Mesenteric fat pad (tissue), 1 donor: ENCODE measurements at places on chromosomes 5 and 9. TPM values are rescaled to one million over a fixed set of nuclear protein-coding genes. Genes with fewer than 3 reads are reported as not detected.

AFAP1L1 gene
- 49.3 TPM for total RNA-seq

GRCh38 chr9:79140751-79141150 lies 431.0 kb upstream of the TLE4 start:
- no peak for DNase-seq

GRCh38 chr9:108467653-108468324 lies 388.0 kb downstream of the ACTL7B start:
- DNase-seq, result no peak

DNA sequence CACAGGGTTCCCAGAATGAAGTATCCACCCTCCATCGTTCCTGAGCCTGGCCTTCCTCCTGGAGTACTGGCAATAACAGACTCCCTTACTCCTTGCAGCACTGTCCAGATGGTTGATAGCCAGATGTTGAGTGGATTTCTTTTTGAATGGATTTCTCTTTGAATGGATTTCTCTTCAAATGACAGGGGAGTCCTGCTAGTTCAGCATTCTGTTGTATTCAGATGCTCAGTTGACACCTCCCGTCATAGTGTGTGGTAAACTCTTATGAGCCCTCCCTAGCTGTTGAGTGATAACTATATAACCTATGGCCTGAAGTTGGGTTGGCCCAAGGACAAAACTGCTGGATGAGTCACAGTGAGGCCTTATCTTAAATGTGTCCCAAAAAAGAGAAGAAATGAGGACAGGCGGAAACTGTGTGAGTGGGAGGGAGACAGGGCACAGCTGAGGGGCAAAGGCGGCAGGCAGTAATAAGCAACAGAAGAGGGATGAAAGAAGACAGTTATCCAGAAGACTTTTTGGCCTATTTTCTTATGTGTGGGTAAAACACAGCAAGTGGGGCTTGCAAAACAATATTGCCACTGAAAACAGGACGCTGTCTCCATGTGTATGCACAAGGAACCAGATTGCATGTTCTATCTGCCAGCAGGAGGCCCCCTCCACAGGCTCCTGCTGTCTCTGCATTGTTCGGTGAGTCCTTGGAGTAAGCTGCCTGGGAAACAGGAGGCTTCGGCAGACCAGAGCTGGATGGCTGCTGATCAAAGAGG lies 209.5 kb upstream of the S1PR3 start:
- DNase-seq, result no peak

LHFPL2 gene
- total RNA-seq, result 76.0 TPM

GRCh38 chr9:128835246-128836210 lies 5.9 kb upstream of the SPOUT1 start:
- DNase-seq, result no peak

GRCh38 chr5:91469517-91470165 lies 86.5 kb upstream of the ARRDC3 start:
- no peak for DNase-seq

DNA sequence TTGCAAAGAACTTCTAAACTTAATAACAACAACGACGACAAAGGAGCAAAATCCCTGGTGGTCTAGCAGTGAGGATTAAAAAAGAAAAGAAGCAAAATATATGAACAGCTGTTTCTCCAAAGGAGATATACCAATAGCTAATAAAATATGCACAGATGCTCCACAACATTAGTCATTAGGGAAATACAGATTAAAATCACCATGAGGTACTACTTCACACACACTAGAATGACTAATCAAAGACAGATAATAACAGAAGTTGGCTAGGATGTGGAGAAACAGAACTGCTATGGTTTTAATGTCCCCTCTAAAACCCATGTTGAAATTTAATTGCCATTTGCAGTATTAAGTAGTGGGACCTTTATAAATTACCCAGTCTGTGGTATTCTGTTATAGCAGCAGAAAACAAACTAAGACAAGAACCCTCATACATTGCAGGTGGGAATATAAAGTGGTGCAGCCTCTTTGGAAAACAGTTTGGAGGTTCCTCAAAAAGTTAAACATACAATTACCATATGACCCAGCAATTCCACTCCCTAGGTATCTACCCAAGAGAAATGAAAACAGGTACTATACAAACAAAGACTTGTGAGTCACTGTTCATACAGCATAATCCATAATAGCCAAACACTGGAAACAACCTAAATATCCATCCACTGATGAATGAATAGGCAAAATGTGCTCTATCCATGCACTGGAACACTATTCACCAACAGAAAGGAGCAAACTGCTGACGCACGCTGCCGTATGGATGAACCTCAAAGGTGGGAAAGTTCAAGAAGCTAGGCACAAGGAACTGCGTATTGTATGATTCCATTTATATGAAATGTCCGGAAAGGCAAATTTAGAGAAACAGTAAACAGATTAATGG lies 11.4 kb upstream of the DUSP1 start:
- DNase-seq, result no peak

DNA sequence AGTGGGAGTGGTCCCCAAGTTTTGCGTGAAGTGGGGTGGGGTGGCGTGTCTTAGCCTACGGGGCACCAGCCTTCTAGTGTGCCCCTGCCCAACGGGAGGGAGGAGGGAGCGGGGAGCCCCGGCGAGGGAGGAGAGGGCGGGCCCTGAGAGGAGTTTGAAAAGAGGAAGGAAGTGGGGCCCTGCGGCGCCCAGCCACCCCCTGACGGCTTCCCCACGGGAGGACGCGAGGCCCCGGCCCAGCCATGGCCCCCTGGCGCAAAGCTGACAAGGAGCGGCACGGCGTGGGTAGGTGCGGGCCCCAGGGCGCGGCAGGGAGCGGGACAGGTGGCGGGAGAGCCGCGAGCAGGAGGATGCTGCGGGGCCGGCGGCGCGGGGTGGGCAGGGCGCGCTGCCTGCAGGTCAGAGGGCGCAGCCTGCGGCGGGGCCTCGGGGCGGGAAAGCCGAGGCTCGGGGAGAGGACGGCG lies at the start of gene DOCK2:
Gene DOCK2 (plus strand): TSS at position 191 of the 464 bp plus-strand sequence. CDS start 52 bp downstream, at position 243.
- no peak for DNase-seq

DNA sequence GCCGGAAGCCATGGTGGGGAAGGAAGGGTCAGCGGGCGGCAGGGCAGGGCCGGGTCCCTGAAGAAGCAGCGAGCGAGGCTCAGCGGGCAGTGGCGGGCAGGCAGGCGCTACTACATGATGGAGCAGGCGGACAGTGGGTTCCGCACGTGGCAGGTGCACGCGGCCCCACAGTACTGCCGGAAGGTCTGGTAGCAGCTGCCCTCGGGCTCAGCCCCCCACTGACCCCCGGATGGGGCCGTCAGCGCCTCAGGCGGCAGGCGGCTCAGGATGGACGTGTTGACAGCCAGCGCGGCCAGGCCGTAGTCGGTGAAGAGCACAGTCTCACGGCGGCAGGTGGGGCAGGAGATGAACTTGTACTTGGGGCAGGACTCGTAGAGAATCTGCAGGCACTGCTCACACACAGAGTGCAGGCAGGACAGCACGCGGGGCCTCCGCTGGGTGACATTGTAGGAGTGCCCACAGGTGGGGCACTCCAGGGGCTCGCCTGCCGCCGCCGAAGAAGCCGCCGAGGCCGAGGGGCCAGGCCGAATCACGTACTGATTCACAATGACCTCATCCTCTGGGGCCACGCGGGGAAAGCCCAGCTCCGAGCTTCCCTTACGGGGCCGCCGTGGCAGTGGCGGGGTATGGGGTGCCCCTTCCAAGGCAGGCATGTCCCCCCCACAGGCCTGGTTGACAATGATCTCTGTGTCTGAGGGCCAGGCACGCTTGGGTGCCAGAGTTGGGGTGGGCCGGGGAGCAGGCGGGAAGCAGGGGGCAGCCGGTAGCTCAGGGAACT lies 1.5 kb downstream of the RNF208 start:
- DNase-seq, result no peak

DNA sequence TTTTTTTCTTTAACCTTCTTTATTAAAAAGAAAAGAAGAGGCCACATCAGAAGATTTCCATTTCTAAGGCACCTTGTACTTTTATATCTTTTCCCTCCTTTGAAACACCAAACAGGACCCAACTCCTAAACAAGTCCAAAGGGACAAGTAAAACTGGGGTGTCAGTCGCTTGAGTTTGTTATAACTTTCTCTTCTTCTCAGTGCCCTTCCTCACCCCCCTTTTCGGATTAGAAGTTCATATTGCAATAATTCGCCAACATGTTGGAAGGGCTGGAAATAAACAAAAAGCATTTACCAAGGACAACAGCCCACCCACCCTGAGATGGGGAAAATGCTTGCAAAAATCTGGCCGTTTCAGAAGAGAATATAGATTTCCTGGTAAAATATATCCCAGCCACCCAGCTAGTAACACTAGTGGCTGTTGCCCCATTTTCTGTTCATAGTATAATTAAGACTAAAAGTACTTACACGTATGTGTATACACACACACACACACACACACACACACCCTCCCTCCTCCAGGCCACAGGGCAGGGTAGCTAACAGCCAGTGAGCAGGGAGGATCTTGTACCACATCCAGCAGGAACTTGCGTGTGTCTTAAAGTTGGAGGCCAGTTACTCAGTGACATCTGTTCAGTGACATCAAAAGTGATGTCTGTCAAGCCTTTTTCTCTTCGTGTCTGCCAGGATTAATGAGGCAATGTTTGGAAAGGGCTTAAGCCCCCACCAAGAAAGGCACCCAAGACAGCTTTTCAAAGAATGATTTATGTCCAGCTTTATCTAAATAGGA lies 149.1 kb upstream of the KLF4 start:
- DNase-seq, result no peak

BTNL3 gene
- total RNA-seq, result 0.29 TPM

DNA sequence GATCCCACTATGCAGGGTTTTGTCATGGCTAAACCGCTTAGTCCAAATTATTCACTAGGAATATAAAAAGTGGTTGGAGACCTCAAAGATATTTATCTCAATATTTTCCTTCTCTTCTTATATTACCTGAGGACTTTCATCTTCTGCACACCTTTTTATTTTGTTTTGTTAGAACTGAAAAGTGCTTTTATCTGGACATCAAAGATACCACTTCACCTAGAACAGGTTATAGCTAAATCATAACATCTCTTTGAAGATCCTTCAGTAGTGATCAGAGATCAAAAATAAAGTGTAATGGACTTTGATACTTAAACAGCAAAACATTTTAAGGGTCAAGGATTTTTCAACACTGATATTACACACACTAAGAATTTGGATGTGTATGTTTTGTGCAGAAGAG lies 160.2 kb downstream of the MCTP1 start:
- DNase-seq, result no peak

RELL2 gene
- total RNA-seq, result 1.5 TPM

- no peak for DNase-seq
Measured at GRCh38 chr5:14364576-14365472, 216.8 kb upstream of the OTULINL start.

GZMA gene
- 1.0 TPM for total RNA-seq

GPR21 gene
- total RNA-seq, result 2.0 TPM

RPL35 gene
- total RNA-seq, result 1,064 TPM

GRCh38 chr5:176915906-176916305 lies 16.8 kb upstream of the HK3 start:
- DNase-seq, result no peak

DNA sequence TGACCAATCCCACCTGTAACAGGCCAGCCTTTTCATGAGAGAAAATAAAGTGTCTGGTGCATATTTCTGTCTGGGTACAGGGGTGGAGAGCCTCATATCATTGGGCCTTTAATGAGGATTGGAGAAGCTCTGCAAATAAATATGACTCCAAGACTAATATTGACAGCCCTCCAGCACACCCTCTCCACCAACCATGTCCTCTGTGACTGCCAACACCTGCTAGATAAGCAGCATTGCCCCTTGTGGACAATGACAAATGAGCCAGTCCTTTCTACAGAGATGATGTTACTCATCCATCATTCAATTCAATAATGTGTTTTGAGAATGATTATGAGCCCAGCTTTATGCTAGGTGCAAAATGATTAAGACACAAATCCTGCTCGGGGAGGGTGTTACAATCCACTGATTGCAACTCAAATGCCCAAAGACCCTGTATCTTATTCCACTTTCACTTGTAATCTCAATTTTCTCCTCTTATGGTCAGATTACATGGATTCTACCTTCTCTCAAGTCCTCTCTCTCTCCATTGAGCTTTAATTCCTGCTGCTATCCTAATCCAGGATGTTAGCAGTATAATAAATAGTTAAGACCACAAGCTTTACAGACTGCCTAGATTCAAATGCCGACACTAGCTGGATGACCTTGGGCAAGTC lies 2.1 kb upstream of the GFRA3 start:
- no peak for DNase-seq

DNA sequence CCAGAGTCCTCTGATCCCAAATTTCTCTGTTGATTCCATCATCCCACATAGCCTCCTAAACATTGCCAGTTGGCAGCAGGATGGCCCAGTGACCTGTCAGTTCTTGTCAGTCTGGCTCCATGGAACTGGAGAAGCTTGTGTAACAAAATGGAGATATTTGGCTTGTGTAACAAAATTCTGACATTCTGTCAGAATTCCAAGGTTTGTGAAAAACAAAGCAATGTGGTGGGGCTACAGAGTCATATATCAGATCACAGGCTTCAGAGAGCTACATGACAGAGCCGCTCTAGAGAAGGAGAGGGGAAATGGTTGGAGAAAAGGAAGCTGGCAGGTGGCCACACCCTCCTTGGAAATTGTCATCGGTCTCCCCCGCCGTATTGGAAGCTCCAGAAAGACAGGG lies 75.4 kb upstream of the MAN2A1 start:
- no peak for DNase-seq

SLC27A4 gene
- total RNA-seq, result 27.9 TPM

- DNase-seq, result no peak
Measured at GRCh38 chr5:149730620-149731331, 666 bp downstream of the PPARGC1B start.

GRCh38 chr9:79741381-79741780 lies 169.6 kb downstream of the TLE4 start:
- DNase-seq, result no peak

PCDHB15 gene
- 3.4 TPM for total RNA-seq

DNA sequence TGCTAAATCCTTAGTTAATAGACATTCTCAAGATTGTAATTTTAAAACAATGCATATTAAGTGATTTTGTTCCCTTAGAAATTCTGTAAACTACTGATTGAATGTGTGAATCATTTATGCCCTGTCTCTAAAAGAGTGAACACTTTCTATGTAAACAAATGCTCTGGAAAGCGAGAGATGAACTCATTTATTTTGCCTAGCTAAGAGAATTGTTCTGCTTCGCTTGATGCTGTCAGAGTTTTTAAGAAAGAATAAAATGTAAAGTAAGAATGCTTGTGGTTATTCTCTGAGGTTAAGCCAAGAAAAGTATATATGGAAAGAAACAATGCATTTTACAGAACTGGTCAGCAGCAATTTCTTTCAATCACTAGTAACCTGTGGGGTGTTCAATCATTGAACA lies 347.4 kb upstream of the NUDT12 start:
- no peak for DNase-seq

OCLN gene
- total RNA-seq, result 1.3 TPM

DNA sequence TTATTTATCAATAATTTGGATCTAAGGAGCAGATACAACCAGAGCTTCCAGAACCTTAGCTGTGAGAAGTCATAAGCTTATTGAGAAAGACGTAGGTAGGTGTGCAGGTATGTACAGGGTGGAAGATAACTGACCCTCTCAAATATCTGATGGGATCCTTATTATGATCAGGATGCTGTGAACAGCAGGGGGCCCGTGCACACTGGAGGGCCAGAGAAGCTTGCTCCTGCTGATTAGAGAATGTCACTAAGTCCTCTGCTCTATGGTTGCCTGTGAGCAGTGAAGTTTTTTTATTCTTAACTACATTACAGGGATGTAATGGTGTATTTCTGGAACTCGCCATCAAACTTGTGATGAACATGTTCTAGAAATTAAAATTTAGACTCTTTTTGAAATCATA lies 108.9 kb upstream of the POU5F2 start:
- no peak for DNase-seq

KCNIP1 gene
- total RNA-seq, result not detected
